ENCODE measurements at places on chromosomes 6 and 20.

DNA sequence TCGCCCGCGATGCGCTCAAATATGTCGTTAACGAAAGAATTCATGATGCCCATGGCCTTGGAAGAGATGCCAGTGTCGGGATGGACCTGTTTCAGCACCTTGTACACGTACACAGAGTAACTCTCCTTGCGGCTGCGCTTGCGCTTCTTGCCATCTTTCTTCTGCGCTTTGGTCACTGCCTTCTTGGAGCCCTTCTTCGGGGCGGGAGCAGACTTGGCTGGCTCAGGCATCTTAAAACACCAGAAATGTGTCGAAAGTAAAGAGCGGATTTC lies 36.4 kb downstream of the HFE start:
- no peak for DNase-seq

GRCh38 chr6:160328447-160328846 lies 19.7 kb upstream of the SLC22A3 start:
- DNase-seq, result no peak

DNA sequence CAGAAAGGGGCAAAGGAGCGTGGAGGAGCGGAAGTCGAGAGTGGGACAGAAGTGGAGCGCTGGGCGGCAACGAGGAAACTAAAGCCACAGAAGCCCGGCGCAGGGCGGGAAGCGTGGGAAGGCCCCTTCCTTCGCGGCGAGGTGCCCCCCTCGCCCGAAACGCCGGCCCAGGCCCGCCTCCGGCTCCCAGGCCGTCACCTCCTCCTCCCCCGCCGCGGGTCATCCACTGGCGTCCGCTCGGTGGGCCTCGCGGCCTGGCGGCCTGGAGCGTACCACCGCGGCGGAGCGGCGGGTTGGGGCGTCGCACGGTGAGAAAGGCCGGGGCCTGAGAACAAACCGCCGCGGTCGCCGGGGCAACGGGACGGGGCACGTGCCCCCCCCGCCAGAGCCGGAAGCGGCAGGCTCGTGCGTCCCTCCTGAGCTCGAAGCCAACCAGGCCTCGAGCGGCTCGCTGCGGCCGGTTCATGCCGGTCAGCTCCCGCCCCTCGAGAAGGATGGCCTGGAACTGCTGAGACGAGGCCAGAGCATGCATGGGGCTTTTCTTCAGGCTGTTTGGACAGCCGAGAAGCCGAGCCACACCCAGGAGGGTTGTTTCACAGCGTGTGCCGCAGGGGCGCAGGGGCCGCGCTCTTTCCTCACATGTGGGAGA lies at the start of gene TCP11:
Gene TCP11, minus strand, starts transcription at position 333 of the 649 bp plus-strand sequence. CDS start 469 bp downstream, outside the sequence.
- DNase-seq, result no peak

- no peak for DNase-seq
Measured at GRCh38 chr20:57332105-57333089, 2.8 kb downstream of the SPO11 start.

DNA sequence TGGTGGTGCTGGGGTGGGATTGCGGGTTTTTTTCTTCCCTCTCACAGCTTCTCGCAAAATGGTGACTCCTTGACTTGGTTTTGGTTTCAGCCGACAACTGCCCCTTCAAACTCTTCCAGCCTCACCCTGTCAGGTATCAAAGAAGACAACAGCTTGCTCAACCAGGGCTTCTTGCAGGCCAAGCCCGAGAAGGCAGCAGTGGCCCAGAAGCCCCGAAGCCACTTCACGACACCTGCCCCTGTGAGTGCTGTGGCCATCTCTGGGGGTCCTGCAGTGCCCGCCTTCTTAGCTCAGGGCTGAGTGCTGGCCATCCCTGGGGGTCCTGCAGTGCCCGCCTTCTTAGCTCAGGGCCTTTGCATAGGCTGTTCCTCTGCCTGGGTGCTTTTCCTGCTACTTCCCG lies 11.8 kb downstream of the GTSF1L start:
- no peak for DNase-seq

All from NCI-H2227 treated with DMSO at 0.1 percent for 48 hours (cell line).